NAMALWA (cell line): ENCODE measurements at places on chromosomes 5 and 9.

GRCh38 chr5:51686622-51687021, 303.4 kb downstream of the ISL1 start:
- no peak for DNase-seq

DNA sequence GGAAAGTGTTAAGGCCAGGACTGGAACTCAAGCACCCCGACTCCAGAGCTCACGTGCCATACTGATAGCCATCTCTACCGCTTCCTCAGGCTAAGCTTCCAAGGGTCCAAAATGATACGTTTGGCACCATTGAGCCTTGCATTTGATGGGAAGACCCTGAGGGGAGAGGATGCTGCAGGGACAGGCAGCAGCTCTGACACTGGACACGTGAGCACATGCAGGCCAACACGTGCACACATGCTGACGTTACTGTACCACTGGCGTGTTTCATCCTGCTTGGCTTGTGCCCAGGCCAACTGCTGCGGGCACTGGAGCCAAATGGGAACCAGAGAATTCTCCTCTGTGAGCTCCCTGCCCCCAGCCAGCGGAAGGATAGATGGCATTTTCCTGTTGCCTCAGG, 5.2 kb downstream of the FAT2 start:
- DNase-seq: no peak

GRCh38 chr9:91045041-91045440, 243.4 kb downstream of the SYK start:
- DNase-seq: no peak

- no peak for DNase-seq
Measured at GRCh38 chr5:74394528-74394915, 246.0 kb downstream of the ENC1 start.

GRCh38 chr5:95821110-95822021, 1.2 kb downstream of the GLRX start:
- peak; percentile 53 for DNase-seq

DNA sequence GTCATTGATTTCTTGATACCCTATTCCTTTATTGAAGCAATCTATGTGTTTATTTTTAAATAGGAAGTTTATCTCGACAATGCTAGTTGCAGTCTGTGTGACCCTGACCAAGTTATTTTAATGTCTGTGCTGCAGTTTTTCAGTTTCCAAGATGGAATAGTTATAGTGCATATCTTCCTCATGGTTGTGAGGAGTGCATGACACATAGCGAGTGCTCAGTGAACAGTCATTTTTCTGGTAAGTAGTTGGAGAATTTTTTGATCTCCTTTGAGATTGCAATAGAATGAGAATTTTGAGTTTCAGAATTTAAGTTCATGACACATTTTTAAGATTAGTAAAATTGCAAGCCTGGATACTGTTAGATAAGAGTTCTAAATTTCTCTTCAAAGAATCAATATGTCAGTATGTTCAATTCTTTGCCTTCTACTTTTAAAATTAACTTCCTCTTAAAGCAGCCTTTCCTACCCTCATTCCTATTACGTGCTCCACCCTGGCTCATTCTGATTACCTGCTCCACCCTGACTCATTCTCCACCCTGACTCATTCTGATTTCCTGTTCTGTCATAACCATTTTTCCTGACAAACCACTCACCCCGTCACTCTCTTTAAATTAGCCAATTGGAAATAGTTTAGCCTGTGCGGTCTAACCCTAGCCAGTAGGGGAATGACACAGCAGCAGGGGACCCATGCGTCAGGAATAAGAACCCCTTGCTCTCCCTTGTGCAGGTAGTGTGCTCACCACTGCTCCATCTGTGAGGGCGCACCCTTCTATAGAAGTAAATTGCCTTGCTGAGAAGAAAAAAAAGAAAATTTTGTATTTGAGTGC, 30.7 kb downstream of the SPIN1 start:
- DNase-seq: no peak

DNA sequence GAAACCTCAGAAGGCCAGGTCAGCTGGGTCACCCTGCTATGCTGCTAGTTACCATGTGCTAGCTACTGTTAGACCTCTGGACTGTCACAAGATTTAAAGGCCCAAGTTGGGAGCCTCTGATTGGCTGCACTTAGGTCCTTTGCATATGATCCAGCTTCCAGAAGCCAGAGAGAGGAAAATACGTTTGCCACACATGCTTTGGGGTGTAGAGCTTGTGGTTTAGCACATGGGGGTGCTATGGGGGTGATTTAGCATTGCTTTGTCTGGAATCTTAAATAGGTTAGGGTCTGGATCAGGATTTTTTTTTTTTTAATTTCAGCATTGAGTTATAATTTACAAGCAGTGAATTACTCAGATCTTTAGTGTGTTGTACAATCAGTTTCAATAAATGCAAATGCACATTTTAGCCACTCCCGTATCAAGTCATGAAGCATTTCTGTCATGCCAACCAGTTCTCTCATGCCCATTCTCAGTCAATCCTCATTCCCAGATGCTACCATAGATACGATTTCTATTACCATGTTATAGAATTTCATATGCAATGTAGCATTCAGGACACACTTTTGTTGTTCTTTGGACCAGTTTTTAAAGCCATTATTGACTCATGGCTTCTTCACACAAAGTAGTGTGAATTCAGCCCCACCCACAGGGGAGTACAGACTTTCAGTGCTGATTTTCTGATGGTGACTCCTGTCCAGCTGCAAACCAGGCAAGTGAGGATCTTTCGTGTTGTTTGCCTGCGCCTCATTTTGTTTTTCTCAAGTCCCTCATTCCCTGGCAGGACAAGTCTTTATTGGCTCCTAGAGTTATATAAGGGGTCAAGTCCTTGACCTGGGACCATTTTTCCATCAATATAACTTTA, 250.4 kb downstream of the LRRC70 start:
- DNase-seq: no peak

DNA sequence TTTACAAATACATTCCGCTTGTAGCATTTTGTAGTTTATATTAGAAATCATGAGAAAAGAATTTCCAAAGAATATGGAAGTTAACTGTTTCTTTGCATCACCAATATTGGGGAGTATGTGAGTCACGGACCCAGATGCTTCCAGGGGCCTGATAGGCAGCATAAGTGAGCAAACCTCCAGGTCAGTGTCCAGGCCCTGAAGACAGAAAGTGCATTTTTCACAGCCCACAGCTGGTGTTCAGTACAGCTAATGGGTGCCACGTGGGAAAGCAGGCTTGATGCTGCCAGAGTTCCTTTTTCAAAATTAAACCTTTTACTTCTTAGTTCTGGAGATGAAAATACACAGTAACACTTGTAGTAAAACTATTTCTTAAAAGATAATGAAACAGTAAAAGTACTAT, 454.4 kb upstream of the ACTBL2 start:
- no peak for DNase-seq

DNA sequence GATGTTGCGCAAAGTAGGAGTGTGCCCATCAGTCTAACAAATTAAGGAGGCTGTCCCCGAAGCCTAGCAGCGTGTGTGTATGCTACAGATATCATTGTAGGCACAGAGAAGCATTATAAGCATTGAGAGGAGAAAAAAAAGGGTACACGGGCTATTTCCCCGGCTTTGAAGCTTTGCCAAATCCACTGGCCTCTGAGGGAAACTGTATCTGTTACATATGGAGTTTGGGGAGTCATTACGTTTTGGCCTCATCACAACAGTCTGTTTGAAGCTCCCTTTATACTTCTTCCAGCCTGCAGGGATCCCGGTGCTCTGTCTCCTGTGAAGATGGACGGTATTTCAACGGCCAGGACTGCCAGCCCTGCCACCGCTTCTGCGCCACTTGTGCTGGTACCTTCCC, 205.9 kb downstream of the RFK start:
- DNase-seq: no peak

DNA sequence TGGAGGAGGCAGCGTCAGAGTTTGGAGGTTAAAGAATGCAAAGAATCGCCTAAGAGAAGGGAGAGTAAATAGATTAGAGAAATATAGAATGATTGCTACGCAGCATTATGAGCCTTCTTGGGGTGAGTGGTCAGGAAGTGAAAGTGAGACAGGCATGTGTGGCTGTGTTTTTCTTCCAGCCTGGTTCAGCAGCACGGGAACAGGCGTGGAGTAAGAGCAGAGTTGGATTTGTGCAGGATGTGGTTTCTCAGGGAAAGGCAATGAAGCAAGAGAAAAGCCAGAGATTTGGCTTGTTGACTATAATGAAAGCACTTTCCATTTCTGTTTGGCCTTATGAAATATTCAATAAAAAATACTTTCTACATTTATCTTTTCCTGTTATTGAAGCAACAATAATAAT, 34.3 kb upstream of the FRMD3 start:
- no peak for DNase-seq

GRCh38 chr5:88480801-88481499, 212.3 kb upstream of the TMEM161B start:
- no peak for DNase-seq

DNA sequence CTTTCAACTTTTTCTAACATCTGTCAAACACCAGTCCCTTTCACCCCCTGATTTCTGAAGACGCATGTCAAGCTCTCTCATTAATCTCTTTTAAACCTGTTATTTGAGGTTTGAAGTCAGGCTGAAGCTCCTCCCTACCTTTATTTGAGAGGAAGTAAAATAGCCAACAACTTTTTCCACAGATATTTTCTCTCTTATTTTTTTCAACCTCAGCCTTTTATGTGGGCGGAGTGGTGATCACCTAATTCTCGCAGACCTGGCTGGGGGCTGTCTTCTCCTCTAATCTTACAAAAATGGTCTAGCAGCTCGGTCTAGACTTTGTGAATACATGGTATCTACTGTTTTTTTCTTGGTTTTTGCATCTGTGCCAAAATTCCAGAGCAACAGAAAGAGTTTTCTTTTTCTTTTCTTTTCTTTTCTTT, 395.7 kb upstream of the ACTBL2 start:
- DNase-seq: no peak

DNA sequence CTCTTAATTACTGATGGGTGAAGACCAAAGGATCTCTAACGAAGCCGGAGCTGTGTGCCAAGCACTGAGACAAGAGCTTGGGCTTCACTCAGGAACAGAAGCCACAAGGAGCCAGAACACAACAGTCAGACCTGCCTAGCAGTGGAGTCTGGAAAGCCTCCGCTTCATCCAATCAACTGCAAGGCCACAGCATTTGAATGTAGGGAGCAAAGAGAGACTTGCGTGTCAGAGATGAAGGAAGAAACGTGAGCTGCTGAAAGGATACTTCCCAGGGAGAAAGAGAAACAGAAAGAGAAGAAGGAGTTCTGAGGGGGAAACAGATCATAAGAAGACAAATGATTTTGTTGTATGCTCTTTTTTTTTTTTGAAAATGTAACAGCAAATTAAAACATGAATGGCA, 43.5 kb downstream of the DDX31 start:
- no peak for DNase-seq

DNA sequence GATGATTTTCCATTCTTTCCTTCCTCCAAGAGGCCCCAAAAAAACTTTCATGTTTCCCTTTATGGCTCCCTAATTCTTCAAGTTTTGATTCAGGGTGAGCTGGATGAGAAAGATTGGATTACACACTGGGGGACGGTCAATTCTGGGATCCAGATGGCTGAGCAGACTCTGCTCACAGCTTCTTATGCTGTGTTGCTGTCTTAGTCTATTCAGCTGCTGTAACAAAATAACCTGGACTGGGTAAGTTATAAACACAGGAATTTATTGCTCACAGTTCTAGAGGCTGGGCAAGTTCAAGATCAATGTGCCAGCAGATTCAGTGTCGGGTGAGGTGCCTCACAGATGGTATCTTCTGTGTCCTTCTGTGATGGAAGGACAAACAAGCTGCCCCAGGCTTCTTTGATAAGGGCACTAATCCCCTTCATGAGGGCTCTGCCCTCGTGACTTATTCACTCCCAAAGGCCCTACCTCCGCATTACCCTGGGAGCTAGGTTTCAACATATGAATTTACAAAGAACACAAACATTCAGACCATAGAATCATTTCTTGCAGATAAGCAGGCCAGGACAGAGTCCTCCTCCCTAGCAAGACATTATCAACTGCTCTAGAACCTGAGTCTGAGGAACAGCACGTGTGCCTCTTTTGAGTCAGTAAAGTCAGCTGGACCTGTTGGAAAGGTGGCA, 23.1 kb upstream of the SMAD5 start:
- no peak for DNase-seq

GRCh38 chr9:112750016-112750763, at the start of gene SNX30:
TSS of gene SNX30 (plus strand) at chr9:112750760. CDS start at chr9:112751002, 242 bp downstream.
- DNase-seq: peak; percentile 88

GRCh38 chr5:10323588-10324488, 16.1 kb upstream of the CMBL start:
- no peak for DNase-seq

DNA sequence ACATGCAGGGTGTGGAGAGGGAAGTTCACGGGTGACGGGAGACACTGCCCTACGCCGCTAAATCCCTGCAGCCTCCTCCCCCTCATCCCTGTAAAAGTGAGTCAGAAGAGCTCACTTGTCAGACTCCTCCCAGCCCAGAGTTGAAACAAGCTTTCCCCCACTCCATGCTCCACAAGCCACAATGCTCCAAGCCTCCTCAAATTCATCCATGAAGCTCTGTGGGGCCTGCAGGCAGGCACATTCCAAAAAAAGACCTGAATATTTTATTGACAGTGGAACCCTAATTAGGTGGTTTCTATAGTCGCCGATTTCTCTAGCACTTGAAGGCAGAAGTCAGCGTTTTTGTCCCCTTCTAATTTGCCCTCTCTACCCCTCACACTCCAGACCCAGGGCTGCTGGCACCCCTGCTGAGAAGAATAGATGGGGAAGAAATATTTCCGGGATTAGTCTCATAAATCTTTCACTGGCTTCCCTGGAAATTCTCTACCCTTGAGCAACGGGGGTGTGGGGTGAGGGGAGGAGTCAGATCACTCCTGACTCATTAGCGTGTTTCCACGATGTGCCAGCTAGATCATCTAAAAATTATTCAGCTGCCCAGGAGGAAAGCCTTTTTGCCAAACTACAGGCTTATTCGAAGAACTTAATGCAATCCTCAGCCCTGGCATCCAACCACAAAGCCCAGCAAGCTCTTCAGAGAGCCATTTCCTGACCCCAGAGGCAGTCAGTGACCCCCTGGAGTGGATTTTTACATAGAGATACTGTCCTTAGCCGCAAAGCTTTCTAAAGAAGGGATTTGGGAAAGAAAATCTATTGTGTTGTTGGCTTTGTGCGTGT, 97.1 kb downstream of the ENC1 start:
- DNase-seq: no peak

- DNase-seq: no peak
Measured at GRCh38 chr5:8907168-8907868, 638.6 kb downstream of the SEMA5A start.

DNA sequence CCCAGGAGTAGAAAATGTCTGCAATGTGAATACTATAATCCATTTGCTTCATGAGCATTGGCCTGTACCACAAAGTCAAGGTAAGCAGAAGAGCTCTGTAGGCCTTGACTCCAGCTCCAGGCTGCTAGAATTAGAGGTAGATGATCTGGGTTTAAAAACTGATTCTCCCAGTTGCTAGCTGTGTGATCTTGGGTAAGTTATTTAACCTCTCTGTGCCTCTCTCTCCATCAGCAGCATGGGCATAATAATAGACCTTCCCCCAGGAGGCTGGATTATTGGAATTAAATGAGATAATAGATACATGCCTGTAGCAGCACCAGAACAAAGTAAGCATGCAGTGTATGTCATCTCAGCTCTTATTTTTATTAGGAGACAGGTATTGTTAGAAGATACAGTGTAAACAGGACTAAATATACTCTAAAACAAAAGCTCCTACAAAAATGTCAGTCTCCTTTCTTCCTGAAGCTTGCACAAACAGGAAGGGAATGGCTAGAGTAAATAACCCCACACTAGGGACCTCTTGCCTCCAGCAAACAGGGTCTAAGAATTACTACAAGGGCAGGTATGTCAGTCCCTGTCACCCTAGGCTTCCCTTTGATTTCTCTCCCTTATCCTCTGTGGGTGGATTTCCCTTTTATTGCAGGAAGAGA, 57.5 kb downstream of the PSAT1 start:
- DNase-seq: no peak

GRCh38 chr9:83307066-83307724, 231.0 kb downstream of the FRMD3 start:
- DNase-seq: no peak

GRCh38 chr9:129610473-129611306, 10.2 kb downstream of the C9orf50 start:
- peak; percentile 75 for DNase-seq
